Left renal pelvis (tissue), 4 donors: ENCODE measurements at places on chromosomes 7 and 10.
A peak's percentile ranks its signal among the peaks of the same experiment; 100 is the strongest.

DNA sequence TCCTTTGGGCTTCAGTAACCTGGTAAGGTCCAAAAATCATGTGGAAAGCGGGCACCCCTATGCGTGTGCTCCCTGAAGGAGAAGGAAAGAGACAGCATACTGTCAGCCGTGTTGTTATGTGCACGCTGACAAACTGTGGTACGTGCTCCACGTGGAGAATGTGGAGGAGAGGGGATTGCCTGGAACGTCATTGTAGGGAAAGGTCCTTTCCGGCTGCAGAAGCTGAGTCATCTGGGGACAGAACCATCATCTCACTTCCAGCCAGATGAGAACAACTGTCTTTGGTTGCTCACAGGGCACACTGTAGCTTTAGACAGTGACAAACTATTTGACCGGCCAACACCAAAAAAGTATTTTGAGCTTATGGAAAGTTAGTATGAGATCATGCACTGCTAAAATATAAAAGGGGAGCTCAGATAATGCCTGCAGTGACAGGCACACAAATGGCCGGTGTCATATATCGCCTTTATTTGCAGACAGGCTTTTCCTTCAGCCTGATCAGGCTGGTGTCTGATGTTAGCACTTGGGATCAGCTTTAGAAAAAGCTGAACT is 38.8 kb upstream of the GRB10 start:
- DNase-seq: no peak

- DNase-seq: no peak
Measured at GRCh38 chr10:11885437-11886137, 62.4 kb downstream of the PROSER2 start.

DNA sequence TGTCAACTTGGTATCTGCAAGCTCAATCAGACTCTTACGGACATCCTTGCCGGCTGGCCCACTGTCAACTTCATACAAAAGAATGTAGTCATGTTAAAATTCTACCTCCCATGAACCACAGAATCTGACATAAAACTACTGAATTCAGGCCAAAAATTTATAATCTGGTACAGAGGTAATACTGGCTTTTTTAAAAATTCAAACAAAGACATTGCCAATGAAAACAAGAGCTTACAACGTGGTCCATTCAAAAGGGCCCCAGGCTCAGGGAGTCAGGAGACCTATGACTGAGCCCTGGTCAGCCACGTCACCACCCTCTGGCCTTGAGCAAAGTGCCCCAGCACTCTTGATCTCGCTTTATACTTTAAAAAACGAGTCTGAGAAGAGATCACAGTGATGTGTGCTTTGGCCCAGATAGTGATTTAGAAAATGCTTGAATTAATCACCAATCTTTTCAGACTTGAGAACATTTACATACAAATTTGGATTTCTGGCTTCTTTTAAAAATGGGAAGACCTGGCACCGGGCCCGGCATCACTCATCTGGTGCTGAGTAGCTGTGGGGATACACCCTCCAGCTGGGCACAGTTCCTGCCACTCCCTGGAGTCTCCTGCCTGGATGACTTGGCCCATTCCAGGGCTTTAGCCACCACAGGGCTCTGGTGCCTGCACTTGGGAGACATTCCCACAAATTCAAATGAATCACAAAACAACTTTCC is 94.1 kb downstream of the PIP4K2A start:
- no peak for DNase-seq

DNA sequence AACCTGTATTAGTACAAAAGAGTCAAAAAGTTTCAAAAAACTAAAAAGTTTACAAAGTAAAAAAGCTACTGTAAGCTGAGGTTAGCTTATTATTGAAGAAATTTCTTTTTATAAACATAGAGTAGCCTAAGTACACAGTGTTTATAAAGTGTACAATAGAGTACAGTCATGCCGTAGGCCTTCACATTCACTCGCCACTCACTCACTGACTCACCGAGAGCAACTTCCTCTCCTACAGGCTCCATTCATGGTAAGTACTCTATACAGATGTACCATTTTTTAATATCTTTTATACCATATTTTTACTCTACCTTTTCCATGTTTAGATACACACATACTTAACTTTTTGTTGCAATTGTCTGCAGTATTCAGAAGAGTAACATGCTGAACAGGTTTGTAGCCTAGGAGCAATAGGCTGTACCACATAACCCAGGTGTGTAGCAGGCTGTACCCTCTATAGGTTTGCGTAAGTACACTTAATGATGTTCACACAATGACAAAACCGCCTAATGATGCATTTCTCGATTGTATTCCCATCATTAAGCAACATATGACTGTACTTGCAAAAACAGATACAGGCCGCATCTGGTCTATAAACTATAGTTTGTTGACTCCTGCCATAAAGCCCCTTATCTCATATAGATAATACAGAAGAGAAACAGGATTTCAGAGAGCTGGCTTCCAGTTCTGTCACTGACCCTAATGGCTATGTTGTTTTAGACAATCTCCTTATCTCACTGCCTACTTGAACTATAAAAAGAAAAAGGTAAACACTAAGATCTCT is 438.8 kb downstream of the HTR7 start:
- DNase-seq: no peak

- no peak for DNase-seq
Measured at GRCh38 chr10:132241086-132241485, 54.3 kb downstream of the DPYSL4 start.

DNA sequence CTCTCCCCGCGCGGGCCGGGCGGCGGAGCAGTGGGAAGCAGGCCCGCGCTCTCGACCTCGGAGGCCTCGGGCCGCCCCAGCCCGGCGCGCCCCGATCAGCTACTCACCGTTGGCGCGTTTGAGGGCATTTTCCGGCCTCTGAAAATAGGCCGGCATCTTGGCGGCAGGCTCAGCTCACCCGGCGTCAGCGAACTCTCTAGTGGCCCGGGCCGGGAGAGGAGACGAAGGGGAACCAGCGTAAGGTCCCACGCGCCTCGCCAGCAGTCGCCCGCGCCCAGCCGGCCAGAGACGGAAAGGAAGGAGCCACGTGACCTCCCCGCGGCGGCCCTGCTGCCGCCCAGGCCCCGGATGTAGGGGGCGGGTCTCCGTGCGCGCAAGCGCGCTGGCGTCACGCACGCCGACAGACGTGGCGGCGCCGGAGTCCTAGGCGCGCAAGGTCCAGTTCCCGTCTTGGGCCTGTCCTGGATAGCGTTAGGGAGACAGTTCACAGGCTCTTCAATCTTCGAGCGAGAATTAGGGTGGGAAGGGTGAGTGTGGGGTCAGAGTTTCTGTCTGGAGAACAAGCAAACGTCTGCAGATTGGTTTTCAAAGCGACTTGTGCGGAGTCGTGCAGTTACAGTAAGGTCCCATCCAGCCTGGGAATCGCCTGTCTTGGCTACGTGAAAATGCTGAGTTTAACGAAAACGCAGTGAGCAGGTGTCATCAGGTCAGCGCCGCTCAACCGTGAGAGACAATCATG is at the start of gene EIF3A:
Gene EIF3A, minus strand, starts transcription at position 297 of the 739 bp plus-strand sequence. Its CDS starts 141 bp downstream, at position 156.
- peak; percentile 87 for DNase-seq
